CD4-positive, alpha-beta T cell treated with Interleukin-6 at 100 ng/mL for 8 hours (primary cell): ENCODE measurements at places on chromosomes 3 and 15.

GRCh38 chr15:44092221-44092620 lies 102.8 kb downstream of the FRMD5 start:
- no peak for DNase-seq

- no peak for DNase-seq
These were observed 3.8 kb downstream of the RASGRF1 start for GRCh38 chr15:79086814-79087213.

DNA sequence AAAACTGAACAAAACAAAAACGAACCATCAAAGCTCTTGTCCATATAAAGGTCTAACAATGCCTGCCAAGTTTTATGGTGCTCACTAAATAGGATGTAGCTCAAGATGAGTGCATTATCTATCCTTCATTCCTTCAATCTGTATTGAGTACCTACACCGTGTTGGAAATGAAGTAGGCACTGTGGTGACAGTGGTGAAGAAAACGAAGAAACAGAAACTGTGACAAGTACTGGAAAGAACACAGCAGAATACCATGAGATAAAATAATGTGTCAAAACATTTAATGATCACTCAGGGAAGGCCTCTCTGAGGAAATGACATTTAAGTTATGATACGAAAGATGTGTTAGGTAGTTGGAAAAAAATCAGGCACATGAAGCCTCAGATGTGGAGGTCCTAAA lies 36.2 kb downstream of the CBLB start:
- no peak for DNase-seq

DNA sequence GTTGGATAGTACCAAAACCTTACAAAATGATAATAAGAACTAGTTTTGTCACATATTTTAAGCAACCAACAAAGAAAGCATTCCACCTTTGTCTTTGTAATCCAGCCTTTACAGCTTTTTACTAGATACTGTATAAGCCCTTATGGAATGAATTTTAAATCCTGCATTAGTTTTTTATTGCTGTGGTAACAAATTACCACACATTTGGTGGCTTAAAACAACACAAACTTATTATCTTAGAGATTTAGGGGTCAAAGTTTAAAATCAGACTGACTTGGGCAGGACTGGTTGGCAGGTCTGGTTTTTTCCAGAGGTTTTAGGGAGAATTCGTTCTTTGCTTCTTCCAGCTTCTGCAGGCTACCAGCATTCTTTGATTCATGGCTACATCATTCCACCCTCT lies 108.5 kb upstream of the NLGN1 start:
- no peak for DNase-seq

GRCh38 chr15:77824361-77825251 lies 191.9 kb upstream of the LINGO1 start:
- DNase-seq = no peak

- DNase-seq = no peak
These were observed 265.0 kb upstream of the GADL1 start for GRCh38 chr3:31159331-31160039.

DNA sequence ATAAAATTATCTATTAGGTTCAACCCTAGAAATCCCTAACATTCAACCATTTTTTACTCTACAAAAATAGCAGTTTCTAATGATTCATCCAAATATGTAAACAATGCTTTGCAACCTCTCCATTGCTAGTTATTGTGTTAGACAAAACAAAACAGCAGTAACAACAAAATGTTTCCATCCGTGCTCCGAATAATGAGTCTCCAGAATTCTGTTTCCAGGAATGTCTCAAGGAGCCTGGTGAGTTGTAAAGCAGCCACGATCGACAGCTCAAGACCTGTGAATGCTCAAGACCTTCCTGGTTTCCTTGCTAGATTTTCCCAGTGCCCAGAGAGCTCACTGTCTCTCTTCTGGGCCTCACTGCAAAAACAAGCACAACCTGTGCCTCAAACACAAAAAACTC lies 49.9 kb downstream of the CHRD start:
- DNase-seq = no peak
